ENCODE measurements at places on chromosomes 12 and 14.

GRCh38 chr12:53733807-53734200 lies 6.6 kb upstream of the CALCOCO1 start:
- no peak for DNase-seq

DNA sequence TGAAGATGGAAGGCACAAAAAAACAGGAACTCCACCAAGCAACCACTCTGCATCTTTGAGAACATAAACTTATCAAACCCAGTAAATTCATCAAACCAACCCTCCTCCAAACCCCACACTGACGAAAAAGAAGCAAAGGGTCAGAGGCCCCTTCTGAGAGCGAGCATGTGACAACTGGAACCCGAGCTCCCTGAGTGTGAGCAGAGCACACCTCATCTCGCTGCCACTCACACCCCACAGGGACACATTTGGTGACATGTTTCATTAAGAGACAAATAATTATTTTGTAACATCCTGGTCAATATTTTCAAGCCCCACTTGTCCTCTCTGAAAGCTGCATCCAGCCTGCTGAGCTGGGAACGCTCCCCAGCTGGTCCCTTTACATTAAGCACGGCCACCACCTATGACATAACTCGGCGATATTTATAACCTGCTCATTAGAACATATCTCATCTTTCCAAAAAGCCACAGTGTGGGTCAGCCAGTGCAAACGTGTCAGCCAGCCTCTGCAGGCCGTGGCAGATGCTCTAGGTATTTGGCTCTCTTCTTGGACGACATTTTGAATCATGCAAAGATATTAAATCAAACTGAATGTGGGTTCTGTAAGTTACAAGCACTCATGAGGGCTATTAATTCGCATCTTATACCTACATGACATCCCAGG lies 120.1 kb downstream of the TTC7B start:
- no peak for DNase-seq

DNA sequence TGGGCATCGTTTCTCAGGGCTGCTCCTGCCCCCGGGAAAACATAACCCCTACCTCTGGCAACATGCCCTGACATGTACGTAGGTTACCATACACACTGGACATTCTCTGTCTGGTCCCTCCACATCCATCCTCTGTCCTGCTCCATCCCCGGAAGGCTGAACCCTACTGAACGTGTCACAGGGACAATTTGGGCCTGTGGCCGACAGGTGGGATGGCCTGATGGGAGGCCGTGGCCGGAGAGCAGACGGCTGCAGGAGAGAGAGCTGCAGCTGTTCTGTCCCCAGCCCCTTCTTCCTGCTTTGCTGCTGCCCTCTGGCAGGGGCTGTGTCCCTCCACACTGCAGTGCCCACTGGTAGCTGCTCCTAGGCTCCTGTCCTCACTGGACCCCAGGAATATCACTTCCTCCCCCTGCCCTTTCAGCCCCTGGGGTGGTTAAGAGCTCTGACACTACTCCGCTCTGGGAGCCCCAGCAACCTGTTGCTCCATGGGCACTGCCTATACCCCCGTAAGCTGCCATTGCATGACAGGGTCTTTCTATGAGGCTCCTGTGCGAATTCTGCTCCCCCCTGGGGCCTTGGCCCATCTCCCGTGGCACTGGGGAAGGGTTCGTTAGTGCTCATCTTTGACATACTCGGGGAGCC lies 125.6 kb downstream of the RBM19 start:
- no peak for DNase-seq

DNA sequence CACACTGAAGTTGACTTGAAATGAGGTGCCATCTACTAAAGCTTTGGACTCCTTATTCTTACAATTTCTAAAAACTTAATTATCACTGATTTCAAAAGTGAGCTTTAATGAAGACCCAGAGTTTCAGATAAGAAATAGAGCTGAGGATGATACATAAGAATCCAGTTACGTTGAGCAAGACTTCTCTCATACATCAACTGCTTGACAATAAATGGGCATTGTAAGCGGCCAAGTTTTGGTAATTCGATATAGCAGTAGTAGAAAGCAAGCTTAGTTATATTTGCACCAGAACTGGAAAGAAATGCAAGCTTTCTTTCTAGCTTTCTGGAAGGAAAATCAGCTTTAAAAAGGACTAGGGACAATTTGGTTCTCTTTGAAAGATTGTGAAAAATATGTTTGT lies 1359.6 kb downstream of the FSCB start:
- no peak for DNase-seq

DNA sequence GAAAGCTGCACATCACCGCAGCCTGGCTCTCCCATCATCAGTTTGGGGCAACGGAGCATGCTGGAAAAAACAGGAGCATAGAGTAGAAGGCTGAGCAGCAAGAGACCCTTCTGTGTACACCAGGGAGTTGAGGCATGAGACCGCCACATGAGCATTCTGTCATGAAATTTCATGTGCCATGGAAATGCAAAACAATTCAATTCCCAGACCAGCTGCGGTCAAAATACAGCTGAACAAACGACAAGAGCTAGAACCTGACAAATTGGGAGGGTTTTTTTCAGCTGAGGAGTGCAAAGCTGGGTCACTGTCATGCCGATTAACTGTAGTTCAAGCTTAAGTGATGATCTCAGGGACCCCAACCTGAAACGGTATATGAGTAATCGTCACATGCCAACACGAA lies 37.1 kb downstream of the TMEM30B start:
- DNase-seq, result no peak

DNA sequence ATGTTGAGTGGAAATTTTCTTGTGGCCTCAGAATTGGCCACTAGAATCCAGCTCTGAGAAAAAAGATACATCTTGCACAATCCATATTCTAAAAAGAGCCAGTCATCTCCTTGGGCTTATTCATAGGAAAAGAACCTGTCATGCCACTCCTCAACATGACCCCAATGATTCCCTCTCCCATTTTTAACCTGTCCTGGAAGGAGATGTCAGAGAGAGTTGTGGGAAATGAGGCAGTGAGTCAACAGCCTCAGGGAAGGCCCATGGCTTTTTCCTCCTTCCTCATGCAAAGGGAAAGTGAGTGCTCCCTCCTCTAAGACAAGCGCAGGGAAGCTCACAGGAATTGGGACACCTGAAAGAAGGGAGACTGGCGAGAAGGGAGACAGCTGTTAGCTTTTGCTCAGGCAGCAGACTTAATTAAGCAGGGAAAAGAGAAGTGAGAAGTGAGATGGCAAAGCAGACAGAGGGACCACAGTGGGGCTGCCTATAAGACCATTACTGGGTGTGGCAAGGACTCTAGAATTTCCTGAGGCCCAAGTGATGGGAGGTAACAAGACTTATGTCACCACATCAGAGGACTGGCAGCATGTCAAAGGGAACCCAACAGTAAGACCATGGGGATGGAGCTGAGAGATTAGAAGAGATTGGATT lies 10.2 kb upstream of the DHRS7 start:
- no peak for DNase-seq

GRCh38 chr12:128940090-128940888 lies 87.0 kb downstream of the GLT1D1 start:
- DNase-seq, result no peak

GRCh38 chr14:71585361-71585760 lies 346.9 kb upstream of the RGS6 start:
- no peak for DNase-seq

- peak; percentile 94 for DNase-seq
Observed at GRCh38 chr12:122752464-122753318, at the start of gene DENR. DENR (plus strand) TSS chr12:122752824; CDS start chr12:122753702, 878 bp downstream.

GRCh38 chr12:56687223-56688128 lies 608 bp downstream of the PTGES3 start:
- peak; percentile 70 for DNase-seq

GRCh38 chr14:92487513-92488133 lies 26.0 kb upstream of the RIN3 start:
- no peak for DNase-seq

- no peak for DNase-seq
Observed at GRCh38 chr12:93954166-93955112, 193.9 kb upstream of the PLXNC1 start.

DNA sequence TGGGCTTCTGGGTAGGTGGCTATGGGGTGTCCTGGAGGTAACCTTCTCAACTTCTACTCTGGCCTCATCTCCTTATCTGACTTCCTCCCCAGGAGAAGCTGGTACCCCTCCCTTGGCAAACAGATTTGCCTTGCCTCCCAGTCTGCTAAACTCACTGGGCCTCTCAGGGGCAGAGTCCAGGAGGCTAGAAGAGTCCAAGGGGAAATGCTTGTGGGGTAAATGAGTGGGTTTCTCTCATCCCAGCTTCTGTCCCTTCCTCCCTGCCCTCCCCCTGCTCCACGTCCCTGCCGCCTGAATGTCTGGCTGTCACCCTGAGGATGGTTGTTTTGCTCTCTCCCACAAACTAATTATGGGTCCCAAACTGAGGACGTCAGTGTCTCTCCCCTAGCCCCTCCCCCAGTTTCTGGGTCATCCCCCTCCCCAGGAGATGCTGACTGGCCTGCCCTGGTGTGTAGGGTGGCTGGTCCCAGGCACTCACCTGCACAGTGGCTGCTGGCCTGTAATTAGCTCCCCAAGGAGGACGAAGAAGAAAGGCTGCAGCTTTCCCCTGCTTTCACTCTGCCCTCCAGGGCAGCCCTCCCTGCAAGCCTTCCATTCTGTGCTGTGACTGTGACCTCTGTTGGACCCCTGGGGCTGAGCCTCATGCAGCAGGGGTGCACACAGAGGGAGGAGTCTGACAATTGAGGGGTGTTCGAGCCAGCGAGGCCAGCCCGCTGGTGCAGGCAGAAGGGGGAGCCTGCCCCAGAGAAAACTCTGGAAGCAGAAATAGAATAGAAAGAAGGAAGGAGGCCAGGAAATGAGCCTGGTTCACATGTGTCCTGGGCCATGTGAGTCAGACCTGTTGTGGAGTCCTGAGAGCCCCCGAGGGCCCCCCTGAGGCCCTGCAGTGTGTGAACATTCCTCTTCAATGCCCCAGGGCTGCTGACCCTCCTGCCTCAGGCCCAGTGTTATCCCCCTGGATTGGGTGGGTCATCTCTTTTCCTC lies at the start of gene LRP1-AS:
Gene LRP1-AS (minus strand): TSS at position 659 of the 984 bp plus-strand sequence.
- DNase-seq, result no peak

DNA sequence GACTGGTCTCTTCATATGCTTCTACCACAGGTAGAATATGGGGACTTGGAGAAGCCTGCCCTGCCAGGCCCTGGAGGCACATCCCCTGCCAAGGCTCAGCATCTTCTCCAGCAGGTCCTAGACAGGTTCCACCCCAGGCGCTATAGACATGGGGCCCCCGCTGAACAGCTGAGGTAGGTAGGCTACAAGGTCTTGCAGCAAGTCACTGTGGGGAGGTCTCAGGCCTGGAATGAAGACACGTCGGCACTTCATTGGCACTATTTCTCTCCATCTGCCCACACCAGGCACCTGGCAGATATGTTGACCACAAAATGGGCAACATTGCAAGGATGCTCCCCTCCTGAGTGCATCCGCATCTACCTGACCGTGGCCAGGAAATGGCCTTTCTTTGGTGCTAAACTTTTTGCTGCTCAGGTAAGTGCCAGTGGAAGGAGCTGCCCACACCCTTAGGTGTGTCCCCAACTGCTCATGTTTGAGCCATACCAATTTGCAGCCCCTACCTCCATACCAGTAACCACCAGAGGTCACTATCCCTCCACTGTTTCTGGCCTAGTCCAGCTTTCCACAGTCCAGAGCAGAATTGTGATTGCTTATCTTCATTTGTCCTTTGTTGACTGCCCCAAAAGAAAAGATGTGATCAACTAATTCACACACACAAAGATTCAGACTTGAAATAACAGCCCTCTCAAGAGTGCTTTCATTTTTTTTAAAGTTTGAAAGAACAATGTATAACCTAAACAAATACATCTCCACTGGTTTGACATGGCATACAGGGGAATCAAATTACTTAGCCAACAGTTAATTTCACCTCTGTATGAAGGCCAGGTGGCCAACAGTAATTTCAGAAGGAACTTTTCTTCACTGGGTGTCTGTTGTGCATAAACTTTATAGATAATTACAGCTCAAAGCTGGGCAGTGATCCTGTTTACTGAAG lies 16.1 kb downstream of the PIGH start:
- DNase-seq, result no peak

DNA sequence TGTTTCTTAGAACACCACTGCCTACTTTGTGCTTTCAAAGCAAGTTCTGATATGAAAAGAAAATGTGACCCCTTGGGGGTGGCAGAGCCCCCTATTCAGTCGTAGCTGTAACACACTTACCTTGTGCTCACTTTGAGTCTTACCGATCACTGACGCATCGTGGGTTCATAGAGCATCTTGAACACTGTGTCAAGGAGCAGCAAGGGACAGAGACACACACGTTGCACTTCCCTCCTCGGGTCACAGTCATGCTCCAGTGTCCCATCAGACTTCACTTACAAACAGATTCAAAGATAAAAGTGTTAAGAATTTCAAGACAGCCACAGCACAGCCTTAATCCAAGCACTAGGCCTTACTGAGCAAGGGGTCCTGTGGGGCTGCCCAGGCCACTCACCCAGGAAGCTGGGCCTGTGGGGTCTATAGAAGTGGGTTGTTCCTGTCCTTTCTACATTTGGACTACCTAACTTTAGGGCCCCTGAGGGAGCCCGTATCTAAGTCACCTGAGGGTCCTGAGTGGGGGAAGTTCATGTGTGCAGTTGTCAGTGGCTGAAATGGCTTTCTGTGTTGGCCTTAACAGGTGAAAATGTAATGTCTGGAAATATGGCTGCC lies 75.4 kb upstream of the BDKRB2 start:
- DNase-seq, result no peak

DNA sequence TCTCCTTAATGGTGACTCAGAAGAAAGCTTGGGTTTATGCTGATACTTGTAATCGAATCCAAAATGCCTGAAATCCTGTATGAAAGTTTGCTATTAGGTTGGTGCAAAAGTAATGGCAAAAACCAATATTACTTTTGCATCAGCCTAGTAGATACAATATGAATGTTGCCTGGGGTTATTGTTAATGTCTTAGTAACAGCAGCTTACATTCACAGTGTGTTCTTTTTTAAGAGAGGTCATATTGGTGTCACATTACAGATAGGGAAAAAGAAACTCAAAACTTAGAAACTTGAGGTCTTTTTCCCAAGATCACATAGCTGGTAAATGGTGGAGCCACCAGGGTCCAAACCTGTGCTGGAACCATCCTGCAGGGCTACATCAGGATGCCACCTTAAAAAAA lies 25.2 kb downstream of the SRGAP1 start:
- DNase-seq, result no peak

DNA sequence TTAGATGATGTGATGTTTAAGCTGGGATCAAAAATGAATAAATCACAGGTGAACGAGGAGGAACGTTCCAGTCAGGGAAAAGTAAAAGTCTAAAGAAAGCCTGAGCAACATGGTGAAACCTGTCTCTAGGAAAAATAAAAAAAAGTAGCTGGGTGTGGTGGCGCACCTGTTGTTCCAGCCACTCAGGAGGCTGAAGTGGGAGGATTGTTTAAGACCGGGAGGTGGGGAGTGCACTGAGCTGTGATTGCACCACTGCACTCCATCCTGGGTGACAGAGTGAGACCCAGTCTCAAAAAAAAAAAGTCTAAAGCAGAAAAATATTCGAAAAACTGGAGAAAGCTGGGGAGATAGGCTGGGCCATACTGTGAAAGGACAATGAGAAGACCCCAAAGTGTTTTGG lies 39.2 kb upstream of the SOCS2 start:
- no peak for DNase-seq
